Astrocyte (in vitro differentiated cells and primary cell): ENCODE measurements at places on chromosomes 16 and 17. TPM values are rescaled to one million over a fixed set of nuclear protein-coding genes. Genes with fewer than 3 reads are reported as not detected.

- no peak for DNase-seq
- H3K27ac ChIP-seq = no peak overlapping the region
These were observed 199.4 kb downstream of the MAF start for GRCh38 chr16:79401157-79401556.

DNA sequence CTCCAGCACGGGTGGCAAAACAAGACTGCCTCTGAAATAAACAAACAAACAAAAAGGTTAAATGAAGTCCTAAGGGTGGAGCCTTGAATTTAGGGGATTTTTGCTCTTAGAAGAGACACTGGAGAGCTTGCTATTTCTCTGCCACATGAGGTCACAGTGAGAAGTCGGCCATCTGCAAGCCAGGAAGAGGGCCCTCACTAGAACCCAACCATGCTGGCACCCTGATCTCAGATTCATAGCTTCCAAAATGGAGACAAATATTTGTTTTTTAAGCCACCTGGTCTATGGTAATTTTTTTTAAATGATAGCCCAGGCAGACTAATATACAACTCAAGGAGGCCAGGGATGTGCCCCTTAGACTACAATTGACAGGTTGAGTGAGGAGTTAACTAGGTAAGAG, 255.5 kb downstream of the XYLT1 start:
- no peaks in the 10 kb centered on the region for H3K4me1 ChIP-seq
- no peaks in the 10 kb centered on the region for H3K36me3 ChIP-seq
- no peak overlapping the region for H3K27ac ChIP-seq
- H3K27me3 ChIP-seq = no peaks in the 10 kb centered on the region

GRCh38 chr17:58284613-58285421, 4.1 kb upstream of the MPO start:
- H3K36me3 ChIP-seq = no peaks in the 10 kb centered on the region
- peaks cover 16% of the 10 kb centered on the region for H3K27me3 ChIP-seq
- no peak overlapping the region for H3K4me3 ChIP-seq
- no peak for DNase-seq
- H3K27ac ChIP-seq = no peak overlapping the region
- no peaks in the 10 kb centered on the region for H3K4me1 ChIP-seq

ABCA3 gene
- 4.8 and 4.9 TPM in 2 replicates for total RNA-seq

- no peak overlapping the region for H3K4me3 ChIP-seq
- no peaks in the 10 kb centered on the region for H3K4me1 ChIP-seq
- H3K36me3 ChIP-seq = no peaks in the 10 kb centered on the region
These were observed 13.9 kb downstream of the LRRC37B start for GRCh38 chr17:32020943-32021614.

NOD2 gene
- total RNA-seq = not detected in 2 replicates

DNA sequence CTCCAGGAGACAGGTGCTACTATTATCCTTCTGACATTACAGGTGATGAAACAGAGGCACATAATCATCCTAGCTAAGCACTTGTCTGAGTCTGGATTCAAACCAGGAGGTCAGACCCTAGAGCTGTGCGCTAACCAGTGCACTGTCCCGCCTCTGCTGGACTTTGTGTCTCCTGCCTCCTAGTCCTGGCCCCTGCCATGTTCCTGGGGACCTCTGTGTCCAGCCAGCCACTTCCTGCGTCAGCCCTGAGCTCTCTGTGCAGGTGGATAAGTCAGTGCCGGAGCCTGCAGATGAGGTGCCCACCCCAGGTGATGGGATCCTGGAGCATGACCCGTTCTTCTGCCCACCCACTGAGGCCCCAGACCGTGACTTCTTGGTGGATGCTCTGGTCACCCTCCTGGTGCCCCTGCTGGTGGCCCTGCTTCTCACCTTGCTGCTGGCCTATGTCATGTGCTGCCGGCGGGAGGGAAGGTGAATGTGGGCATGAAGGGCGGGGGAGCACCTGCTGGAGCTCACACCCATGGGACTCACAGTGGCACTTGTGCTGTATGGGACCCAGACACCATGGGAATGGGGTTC, 4.2 kb downstream of the SGCA start:
- no peak overlapping the region for H3K4me3 ChIP-seq
- DNase-seq = no peak
- H3K27ac ChIP-seq = no peak overlapping the region
- no peaks in the 10 kb centered on the region for H3K36me3 ChIP-seq

DNA sequence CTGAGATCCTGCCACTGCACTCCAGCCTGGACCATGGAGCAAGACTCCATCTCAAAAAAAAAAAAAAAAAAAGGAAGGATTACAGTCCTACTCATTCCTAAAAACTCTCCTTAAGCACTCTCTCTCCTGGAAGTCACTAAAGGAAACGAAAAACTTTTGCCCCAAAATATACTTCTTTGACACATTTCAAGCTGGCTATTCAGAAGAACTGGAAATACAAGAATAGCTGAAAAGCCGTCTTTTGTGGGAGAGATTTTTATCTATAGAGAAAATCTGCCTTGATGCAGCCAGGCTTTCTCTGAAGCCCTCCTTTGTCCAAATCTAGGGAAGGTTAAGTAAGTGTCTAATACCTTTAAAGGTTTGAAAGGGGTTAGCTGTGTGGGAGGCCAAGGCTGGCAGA, 16.9 kb upstream of the MARVELD3 start:
- H3K27ac ChIP-seq = no peak overlapping the region
- no peak for DNase-seq
- peaks cover 2% of the 10 kb centered on the region for H3K27me3 ChIP-seq
- no peak overlapping the region for H3K4me3 ChIP-seq
- H3K36me3 ChIP-seq = no peaks in the 10 kb centered on the region
- peaks cover 3% of the 10 kb centered on the region for H3K4me1 ChIP-seq

CCL1 gene
- not detected in 2 replicates for total RNA-seq

- no peak overlapping the region for H3K4me3 ChIP-seq
- DNase-seq = no peak
- no peaks in the 10 kb centered on the region for H3K27me3 ChIP-seq
- peaks cover 4% of the 10 kb centered on the region for H3K36me3 ChIP-seq
These were observed 8.4 kb downstream of the GDE1 start for GRCh38 chr16:19513377-19514053.

DNA sequence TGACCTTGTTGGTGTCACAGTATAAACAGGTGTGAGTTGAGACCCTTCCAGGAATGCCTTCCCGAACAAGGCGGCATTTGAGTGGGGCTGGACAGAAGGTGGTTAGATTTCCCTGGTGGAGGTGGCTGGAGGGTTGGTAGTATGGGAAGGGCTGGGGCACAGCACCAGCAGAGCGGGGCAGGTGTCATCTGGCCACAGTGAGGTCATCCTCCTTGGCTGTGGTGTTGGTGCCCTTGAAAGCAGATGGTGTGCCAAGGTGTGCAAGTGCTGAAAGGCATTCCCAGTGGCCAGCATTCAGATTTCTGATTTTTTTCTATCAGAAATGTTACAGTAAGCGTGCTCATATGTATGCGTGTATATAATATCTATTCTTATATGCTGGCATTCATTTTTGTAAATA, 126.6 kb downstream of the LAT start:
- no peaks in the 10 kb centered on the region for H3K36me3 ChIP-seq
- H3K27ac ChIP-seq = no peak overlapping the region
- H3K4me3 ChIP-seq = no peak overlapping the region
